Left ventricle myocardium inferior (tissue), 1 donor: ENCODE measurements at places on chromosomes 5 and 9. TPM values are rescaled to one million over a fixed set of nuclear protein-coding genes. Genes with fewer than 3 reads are reported as not detected.

DNA sequence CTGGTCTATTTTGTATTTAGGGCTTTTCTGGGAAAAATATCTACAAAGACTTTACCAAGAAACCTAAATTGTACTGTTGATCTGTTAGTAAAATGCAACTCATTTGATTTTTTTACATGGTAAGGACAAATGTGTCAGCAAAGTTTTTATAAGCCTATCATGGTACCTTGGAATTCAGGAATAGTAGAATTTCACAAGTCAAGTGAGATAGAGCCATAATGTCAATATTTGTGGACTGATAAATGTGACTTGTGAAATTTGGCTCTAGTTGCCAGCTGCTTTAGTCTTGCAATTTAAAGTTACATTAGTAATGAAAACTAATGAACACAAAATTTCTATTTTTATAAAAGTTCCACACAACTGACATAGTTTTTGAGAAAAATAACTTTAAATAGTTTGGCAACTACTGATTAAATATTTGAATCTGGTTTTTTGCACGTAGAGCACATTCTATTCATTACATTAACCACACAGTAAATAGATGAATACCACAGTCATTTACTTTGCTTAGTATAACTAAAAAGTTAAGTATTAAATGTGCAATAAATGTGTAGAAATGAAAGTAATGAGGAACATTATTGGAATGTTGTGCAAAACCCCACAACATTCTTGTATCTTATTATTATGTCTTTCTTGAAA, 41.2 kb upstream of the RIOK2 start:
- no peak for DNase-seq
- H3K4me3 ChIP-seq: no peak overlapping the region
- H3K27ac ChIP-seq: no peak overlapping the region
- no peaks in the 10 kb centered on the region for H3K27me3 ChIP-seq
- no peaks in the 10 kb centered on the region for H3K36me3 ChIP-seq

DNA sequence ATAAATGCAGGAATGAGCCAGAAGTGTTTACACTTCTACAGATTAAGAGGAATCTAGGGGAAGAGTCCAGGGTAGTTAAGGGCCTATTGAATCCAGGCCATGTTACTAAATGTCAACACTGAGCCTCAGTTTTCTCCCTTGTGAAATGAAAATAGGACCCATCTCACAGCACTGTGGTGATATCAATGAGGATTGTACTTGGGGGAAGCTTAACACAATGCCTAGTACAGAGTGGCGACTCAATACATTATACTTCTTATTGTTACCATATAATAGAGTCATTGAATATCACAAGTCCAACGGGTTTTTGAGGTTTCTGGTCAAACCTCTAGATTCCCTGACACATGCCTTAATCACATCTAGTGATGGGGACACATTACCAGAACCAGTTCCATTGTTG, 4.6 kb downstream of the TRUB2 start:
- peaks cover 80% of the 10 kb centered on the region for H3K36me3 ChIP-seq
- peaks cover 17% of the 10 kb centered on the region for H3K4me1 ChIP-seq
- no peak for DNase-seq
- H3K4me3 ChIP-seq: no peak overlapping the region

- no peaks in the 10 kb centered on the region for H3K36me3 ChIP-seq
- H3K27me3 ChIP-seq: no peaks in the 10 kb centered on the region
- no peak overlapping the region for H3K27ac ChIP-seq
- no peaks in the 10 kb centered on the region for H3K4me1 ChIP-seq
- no peak for DNase-seq
- H3K4me3 ChIP-seq: no peak overlapping the region
Measured at GRCh38 chr5:98275980-98276379, 497.5 kb upstream of the RGMB start.

LCN15 gene
- 0.41 TPM for total RNA-seq

ANKRD18A gene
- total RNA-seq: 2.6 TPM

KIF4B gene
- not detected for total RNA-seq
